NCI-H82 (cell line): ENCODE measurements at places on chromosomes 3 and 15.
A peak's percentile ranks its signal among the peaks of the same experiment; 100 is the strongest.

GRCh38 chr3:54856271-54856670 is 71.6 kb downstream of the LRTM1 start:
- no peak for DNase-seq

DNA sequence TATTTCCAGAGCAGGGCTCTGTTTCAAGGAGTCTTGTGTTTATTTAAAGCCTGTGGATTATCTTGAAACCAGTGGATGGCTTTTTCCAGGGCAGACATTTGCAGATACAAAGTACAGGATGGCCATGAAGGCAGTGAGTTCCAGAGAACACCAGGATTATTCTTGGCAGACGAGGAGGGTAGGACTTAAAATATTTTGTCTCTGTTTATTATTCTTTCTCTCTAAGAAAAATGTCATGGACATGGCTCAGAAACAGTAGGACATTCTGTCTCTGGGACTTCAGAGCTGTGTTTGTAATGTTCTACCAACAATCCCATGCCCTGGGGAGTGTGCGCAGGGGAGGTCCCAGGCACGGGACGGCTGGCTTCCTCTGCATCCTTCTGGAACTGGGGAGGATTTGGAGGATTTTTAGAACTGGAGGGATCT is 125.9 kb downstream of the ATP10A start:
- no peak for DNase-seq

DNA sequence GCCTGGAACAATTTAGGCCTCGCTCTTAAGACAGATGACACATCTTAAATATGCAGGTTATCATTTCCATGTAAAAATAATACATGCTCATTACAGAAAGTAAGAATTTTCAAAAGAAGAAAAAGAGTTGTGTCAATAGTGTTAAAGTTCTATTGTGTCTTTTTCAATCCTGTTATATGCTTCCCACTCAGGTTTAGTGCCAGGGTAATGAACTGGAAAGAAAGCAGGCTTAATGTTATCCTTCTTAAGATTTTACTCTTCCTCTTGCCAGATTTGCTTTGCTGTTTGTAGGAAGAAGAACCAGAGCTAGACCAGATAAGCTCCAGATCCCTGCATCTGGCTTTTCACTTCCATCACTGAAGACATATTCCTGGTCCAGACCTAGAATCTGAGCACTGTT is 128.6 kb downstream of the TPRG1 start:
- peak; percentile 60 for DNase-seq

DNA sequence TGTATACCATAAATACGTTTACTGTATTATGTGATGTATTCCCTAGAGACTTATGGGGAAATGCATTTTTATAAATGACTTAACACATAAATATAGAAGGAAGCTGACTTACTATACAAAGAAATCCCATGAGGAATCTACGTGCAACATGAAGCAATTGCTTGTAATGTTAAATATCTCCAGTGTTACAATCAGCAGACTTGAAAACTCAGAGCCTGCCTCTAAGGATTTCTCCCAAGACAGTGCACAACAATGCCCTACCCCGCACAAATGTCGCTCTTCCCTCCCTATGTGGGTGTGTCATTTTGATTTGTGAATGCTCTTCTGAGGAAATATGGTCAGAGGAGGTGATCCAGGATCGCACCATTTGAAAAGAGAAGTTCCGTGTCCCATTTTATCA is 629.0 kb downstream of the NR2F2 start:
- no peak for DNase-seq

GRCh38 chr15:60009124-60009960 is 5.2 kb downstream of the FOXB1 start:
- no peak for DNase-seq

DNA sequence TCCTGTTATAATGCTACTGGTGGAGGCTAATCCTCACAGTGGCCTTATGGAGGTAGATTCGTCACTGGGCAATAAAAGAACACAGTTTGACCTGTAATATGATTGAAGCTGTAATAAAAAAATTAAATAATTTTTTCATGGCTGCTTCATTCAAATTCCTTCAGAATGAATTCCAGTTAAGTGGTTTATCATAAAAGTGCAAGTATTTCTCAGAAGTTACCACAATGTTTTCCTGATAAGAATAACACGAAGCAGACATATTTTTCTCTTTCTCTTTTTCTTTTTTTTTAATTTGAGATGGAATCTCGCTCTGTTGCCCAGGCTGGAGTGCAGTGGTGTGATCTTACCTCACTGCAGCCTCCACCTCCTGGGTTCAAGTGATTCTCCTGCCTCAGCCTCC is 15.6 kb downstream of the B4GALT4 start:
- DNase-seq: no peak
